ENCODE measurements at places on chromosomes 12 and 14. TPM values are rescaled to one million over a fixed set of nuclear protein-coding genes. Genes with fewer than 3 reads are reported as not detected.
A peak's percentile ranks its signal among the peaks of the same experiment; 100 is the strongest.

- no peaks in the 10 kb centered on the region for H3K36me3 ChIP-seq
- H3K27me3 ChIP-seq, result no peaks in the 10 kb centered on the region
- H3K4me3 ChIP-seq, result no peak overlapping the region
- no peak for DNase-seq
- no peaks in the 10 kb centered on the region for H3K4me1 ChIP-seq
Measured at GRCh38 chr14:50677527-50678063, 9.5 kb upstream of the SAV1 start.

GRCh38 chr12:42156232-42156631 lies 11.6 kb upstream of the GXYLT1 start:
- no peak for DNase-seq
- H3K4me3 ChIP-seq, result no peak overlapping the region
- no peaks in the 10 kb centered on the region for H3K36me3 ChIP-seq
- no peak overlapping the region for H3K27ac ChIP-seq

Gene CLMN
- 11.7 TPM for total RNA-seq

GRCh38 chr14:105517096-105517495 lies 9.3 kb upstream of the TMEM121 start:
- no peaks in the 10 kb centered on the region for H3K27me3 ChIP-seq
- H3K27ac ChIP-seq, result no peak overlapping the region
- no peak overlapping the region for H3K4me3 ChIP-seq
- DNase-seq, result no peak
- no peaks in the 10 kb centered on the region for H3K36me3 ChIP-seq
- no peaks in the 10 kb centered on the region for H3K4me1 ChIP-seq

Gene ANG
- total RNA-seq, result 37.9 TPM

DNA sequence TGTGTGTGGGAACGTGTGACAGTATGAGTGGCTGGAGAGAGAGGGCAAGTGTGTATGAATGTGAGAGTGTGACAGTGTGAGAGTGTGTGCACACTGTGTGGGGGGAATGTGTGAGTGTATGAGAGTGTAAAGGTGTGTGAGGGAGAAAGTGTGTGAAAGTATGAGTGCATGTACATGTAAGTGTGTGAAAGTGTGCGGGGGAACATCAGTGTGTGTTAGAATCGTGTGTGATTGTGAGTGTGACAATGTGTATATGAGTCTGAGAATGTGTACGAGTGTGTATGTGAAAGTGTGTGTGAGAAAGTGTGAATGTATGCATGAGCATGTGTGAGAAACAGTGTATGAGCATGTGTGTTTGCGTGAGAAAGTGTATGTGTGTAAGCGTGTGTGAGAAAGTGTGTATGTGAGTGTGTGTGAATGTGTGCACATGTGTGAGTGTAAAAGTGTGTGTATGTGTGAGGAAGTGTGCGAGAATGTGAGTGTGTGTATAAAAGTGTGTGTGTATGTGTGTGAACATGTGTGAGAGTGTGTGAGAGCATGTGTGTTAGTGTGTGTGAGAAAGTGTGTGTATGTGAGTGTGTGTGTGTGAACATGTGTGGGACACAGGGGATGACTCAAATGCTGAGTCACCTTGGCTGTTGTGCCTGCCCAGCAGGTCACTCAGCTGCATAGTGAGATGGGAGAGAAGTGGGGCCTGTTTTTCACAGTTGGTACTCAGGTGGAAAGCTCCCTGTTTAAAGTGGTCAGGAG lies 220.5 kb upstream of the TBX3 start:
- no peaks in the 10 kb centered on the region for H3K27me3 ChIP-seq
- H3K36me3 ChIP-seq, result no peaks in the 10 kb centered on the region
- H3K4me1 ChIP-seq, result no peaks in the 10 kb centered on the region
- no peak overlapping the region for H3K4me3 ChIP-seq
- no peak for DNase-seq
- H3K27ac ChIP-seq, result no peak overlapping the region

GRCh38 chr12:81081726-81082125 lies 3.8 kb downstream of the ACSS3 start:
- H3K4me3 ChIP-seq, result no peak overlapping the region
- H3K4me1 ChIP-seq, result peaks cover 12% of the 10 kb centered on the region
- DNase-seq, result no peak
- H3K36me3 ChIP-seq, result no peaks in the 10 kb centered on the region
- H3K27ac ChIP-seq, result no peak overlapping the region
- no peaks in the 10 kb centered on the region for H3K27me3 ChIP-seq

DNA sequence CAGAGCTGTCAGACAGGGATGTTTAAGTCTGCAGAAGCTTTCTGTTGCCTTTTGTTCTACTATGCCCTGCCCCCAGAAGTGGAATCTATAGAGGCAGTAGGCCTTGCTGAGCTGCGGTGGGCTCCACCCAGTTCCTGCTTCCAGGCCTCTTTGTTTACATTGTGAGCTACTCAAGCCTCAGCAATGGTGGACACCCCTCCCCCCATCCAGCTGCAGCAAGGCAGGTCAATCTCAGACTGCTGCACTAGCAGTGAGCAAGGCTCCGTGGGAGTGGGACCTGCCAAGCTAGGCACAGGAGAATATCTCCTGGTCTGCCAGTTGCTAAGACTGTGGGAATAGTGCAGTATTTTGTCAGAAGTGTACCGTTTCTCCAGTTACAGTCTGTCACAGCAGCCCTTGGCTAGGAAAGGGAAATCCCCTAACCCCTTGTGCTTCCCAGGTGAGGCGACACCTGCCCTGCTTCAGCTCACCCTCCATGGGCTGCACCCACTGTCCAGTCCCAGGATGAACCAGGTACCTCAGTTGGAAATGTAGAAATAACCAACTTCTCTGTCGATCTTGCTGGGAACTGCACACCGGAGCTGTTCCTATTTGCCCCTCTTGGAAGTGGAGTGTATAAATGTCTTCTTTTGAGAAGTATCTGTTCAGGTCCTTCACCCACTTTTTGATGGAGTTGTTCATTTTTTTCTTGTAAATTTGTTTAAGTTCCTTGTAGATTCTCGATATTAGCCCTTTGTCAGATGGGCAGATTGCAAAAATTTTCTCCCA lies 213.5 kb upstream of the SLC38A2 start:
- DNase-seq, result no peak
- H3K27me3 ChIP-seq, result no peaks in the 10 kb centered on the region
- no peaks in the 10 kb centered on the region for H3K36me3 ChIP-seq
- no peaks in the 10 kb centered on the region for H3K4me1 ChIP-seq
- no peak overlapping the region for H3K27ac ChIP-seq

- H3K27me3 ChIP-seq, result no peaks in the 10 kb centered on the region
- DNase-seq, result no peak
- H3K36me3 ChIP-seq, result no peaks in the 10 kb centered on the region
- H3K4me1 ChIP-seq, result no peaks in the 10 kb centered on the region
- H3K27ac ChIP-seq, result no peak overlapping the region
Measured at GRCh38 chr12:18580706-18581105, 157.1 kb downstream of the PLCZ1 start.

DNA sequence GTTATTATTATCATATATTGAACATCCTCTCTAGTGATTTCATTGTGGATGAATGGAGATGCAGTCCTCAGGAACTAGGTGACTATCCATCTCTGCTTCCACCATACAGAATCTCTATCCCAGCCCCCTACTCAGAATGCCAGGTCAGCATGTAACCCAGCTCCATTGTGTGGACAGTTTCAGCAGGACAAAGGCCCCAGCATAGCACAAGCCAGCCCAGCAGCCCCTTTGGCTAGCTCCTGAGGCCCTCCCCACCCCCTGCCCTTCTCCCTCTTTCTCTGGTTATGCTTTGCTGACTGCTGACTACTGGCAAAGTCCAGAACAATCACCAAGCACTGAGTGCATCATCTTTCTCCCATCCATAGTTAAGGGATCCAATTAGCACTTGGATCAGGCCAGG lies 5.8 kb upstream of the SPRYD4 start:
- H3K36me3 ChIP-seq, result no peaks in the 10 kb centered on the region
- H3K4me3 ChIP-seq, result no peak overlapping the region
- no peaks in the 10 kb centered on the region for H3K27me3 ChIP-seq
- DNase-seq, result no peak

GRCh38 chr12:132484891-132485441 lies 5.0 kb upstream of the FBRSL1 start:
- H3K4me1 ChIP-seq, result peaks cover 2% of the 10 kb centered on the region
- DNase-seq, result peak; percentile 25
- H3K36me3 ChIP-seq, result no peaks in the 10 kb centered on the region
- no peak overlapping the region for H3K27ac ChIP-seq
- no peaks in the 10 kb centered on the region for H3K27me3 ChIP-seq

- H3K27ac ChIP-seq, result no peak overlapping the region
- H3K36me3 ChIP-seq, result no peaks in the 10 kb centered on the region
- no peak for DNase-seq
- H3K4me1 ChIP-seq, result peaks cover 4% of the 10 kb centered on the region
- no peak overlapping the region for H3K4me3 ChIP-seq
Measured at GRCh38 chr14:93991649-93992048, 5.5 kb upstream of the CCDC197 start.
